C1 segment of cervical spinal cord (tissue), 14 donors: ENCODE measurements at places on chromosomes 3 and 15.

DNA sequence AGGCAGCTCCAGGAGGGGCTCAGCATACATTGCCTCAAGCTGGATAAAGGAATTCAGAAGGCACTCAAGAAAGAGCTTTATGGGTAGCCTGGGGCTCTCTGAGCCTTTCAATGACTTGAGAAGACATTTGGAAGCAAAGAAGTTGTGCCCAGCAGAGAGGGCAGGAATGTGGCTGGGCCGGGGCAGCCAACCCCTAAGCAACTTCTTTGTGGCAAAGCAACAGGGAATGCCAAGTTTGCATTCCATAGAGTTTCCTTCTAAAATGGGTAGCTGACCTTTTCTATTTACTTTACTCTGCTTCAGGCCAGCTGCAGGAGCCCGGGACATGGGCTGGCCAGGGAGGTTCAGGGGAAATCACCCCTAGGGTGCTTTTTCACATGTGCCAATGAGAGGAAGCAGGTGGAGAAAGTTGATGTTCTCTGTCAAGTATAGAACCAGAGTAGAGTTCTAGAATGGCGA lies 45.6 kb downstream of the CCDC12 start:
- DNase-seq = no peak

GRCh38 chr3:174716956-174717505 lies 142.1 kb upstream of the NAALADL2 start:
- no peak for DNase-seq

GRCh38 chr15:90765966-90766365 lies 48.8 kb downstream of the BLM start:
- DNase-seq = no peak

- DNase-seq = no peak
Measured at GRCh38 chr15:96358821-96359615, 28.5 kb downstream of the NR2F2 start.

DNA sequence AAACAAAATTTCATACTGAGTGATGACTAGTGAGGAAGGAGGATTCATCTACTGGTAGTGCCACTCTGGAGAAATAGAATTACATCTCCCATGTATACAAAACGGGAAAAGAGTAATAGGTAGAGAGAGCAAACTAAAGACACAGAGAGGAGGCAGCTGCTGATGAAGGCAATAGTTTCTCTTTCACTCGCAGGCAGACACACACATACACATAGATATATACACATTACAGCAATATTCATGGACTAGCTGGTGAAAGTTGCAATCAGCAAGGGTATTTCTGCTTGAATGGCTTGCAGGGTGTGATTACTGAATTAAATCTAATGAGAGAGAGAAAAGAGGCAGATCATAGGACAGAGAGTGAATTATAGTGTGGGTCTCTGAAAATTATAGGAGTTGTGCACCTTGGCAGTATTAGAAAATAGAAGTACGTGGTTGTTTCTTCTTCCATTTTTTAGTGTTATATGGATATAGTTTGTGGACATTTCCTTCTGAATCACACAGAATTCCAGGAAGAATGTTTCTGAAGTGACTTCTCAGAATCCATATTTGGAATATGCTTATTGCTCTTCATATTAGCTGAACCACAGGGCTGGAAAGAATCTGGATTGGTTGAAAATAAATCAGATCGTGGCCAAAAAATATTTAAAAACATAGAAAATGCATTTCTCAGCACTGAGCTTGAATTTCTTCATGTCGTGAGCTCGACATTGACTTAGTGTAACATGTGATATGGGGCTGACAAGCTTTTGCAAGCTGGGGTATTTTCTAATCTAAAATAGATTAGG lies 991.2 kb downstream of the TUSC7 start:
- DNase-seq = no peak

- DNase-seq = no peak
Measured at GRCh38 chr15:58043192-58043903, 22.2 kb downstream of the ALDH1A2 start.

DNA sequence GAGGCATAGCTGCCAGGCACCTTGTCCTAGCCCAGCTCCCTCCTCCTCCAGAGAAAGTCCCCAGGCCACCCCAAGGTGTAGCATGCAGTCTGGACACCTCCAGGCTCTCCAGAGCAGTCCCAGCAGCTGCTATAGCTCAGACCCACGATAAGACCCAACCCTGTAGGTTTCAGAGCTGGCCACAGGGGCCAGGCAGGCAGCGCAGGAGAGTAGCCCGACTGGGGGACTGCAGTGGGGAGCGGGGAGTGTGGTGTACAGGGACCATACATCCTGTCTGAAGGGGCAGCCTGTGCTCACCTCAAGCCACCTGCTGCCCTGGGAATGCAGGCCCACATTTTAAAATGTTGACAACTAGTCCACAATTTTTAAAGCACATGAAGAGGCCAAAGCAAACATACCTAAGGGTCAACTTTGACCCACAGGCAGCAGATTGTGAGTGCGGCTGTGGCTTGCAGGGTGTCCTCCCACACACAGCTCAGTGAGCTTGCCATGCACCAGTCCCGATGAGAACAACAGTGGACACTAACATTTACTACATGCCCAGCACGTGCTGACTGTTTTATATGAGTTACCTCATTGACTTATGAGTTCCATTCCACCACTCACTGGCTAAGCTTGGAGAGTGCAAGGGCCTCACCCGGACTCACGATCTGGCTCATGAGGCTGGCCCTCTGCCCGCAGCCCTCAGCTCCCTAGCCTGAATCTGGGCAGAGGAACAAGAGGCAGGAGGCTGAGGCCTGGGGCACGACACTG lies 81.4 kb downstream of the DNAJB8 start:
- DNase-seq = no peak

DNA sequence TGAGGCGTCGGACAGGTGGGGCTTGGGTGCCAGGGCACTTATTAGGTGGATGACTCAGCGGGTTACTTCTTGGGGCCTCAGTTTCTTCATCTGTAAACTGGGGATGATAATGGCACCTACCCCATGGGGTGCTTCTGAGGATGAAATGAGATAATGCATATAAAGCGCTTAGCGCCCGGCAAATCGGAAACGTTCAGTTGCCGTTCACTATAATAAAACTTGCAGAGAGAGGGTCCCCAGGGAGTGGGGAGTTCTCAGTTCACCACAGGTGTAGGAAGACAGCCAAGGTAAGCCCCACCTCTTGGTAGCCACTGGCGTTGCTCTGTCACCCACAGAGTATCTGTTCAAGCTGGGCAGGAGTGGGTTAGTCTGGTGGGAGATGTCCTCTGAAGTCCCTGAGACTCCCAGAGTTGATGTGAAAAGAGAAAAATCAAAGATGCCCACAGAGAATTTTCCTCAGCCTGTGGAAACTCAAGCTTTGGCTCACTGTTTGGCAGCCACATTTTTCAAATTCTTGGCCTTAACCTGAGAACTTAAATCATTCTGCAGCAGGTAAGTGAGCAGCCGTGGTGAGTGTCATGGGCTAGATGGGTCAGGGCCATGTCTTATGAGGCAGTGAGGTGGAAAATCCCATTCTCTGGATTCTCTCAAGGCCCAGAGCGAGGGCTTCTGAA lies 221.5 kb upstream of the BHLHE40 start:
- no peak for DNase-seq

DNA sequence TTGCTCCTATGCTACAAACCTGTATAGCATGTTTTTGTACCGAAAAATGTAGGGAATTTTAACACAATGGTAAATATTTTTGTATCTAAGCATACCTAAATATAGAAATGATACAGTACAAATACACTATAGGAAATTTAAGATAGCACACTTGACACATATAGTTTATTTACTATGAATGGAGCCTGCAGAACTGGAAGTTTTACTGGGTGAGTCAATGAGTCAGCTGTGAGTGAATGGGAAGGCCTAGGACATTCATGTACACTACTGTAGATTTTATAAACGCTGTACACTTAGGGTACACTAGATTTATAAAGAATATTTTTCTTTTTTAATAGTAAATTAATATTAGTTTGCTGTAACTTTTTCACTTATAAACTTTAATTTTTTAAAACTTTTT lies 707.7 kb upstream of the EPHA6 start:
- DNase-seq = no peak

DNA sequence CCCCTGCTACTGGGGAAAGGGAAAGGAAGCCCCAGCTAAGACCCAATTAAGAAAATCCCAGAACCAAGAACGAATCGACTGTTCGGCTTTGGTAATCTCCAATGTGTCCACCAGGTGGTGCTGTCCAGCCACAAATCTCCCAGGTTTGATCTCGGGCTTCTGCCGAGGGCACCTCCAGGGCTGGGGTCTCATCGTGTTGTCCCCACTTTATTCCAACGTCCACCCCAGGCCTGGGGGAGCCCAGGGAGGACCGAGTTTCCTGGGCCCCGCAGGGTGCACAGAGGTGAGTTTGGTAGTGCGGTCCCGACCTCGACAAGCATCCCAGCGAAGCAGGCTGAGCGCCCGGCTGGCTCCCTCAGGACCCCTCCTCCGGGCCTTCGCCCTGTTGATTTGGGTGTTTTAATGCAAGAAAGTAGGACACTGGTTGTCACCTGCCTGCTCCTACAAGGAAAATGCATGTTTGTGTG lies 185.1 kb downstream of the GOLGA6L6 start:
- DNase-seq = no peak

GRCh38 chr15:83651541-83651940 lies 2.4 kb upstream of the ADAMTSL3 start:
- no peak for DNase-seq

GRCh38 chr3:57126244-57126643 lies 38.9 kb downstream of the IL17RD start:
- no peak for DNase-seq

GRCh38 chr3:195796795-195797194 lies 14.9 kb downstream of the MUC4 start:
- DNase-seq = no peak

DNA sequence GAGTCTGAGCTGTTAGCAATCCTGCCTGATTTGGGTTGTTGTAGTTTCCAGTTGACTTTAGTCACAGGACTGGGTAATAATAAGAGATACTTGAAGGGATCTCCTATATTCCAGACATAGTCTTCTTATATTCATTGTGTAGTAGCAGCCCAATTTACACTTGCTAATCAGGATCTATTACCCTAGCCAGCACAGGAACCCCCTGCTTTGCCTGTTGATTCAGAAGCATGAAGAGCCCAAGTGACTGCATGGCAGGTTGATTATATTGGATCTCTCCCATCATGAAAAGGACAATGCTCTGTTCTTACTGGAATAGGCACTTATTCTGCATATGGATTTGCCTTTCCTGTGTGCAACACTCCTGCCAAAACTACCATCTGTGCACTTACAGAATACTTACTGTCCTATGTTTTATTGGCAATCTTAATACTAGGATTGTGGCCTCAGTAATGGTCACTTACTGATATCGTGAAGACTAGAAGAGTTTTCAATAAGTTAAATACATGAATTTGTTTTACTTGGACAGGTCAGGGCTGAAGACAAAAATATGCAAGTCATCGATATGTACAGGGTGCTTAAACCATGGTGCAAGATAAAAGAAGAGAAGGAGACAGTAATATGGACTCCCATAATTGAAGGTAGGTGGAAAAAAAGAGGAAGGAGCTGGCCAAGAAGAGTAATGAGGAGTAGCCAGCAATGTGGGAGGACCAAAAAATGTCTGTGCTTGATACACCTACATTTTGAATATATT lies 304.1 kb downstream of the MCTP2 start:
- DNase-seq = no peak

GRCh38 chr3:159169828-159170227 lies 368.0 kb downstream of the MFSD1 start:
- no peak for DNase-seq

DNA sequence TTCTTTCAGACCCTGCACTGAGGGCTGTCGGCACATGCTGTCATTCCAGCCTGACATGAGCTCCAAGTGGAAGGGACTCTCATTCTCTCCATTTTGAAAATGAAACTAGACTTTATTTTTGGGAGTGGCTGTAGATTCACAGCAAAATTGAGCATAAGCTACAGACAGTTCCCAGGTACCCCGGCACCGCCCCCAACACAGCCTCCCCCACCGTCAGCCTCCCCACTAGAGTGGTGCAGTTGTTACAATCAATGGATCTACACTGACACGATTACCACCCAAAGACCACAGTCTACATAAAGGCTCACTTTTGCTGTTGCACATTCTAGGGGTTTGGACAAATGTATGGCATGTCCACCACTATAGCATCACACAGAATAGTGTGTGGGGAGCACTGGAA lies 29.5 kb upstream of the FGD5 start:
- no peak for DNase-seq

DNA sequence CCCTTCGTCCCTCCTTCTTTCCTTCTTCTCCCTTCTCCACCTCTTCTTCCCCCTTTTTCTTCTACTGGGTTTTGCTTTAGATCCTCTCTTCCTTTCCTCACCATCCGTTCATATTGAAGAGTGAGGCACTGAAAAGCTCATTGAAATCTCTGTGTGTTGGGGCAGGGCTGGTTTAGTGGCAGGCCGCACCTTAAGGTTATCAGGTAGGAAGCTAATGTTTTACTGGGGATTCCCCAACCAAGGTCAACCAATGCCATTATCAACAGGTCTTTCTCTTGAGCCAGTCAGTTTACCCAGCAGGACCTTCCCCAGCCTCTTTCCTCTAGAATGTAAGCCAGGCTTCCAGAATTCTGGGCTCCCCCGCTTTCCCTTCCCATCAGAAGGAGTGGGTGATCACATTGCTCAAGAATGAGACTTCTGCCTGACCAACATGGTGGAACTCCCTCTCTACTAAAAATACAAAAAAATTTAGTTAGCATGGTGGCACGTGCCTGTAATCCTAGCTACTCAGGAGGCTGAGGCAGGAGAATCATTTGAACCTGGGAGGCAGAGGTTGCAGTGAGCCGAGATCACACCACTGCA lies 11.5 kb upstream of the VPS8 start:
- DNase-seq = no peak

DNA sequence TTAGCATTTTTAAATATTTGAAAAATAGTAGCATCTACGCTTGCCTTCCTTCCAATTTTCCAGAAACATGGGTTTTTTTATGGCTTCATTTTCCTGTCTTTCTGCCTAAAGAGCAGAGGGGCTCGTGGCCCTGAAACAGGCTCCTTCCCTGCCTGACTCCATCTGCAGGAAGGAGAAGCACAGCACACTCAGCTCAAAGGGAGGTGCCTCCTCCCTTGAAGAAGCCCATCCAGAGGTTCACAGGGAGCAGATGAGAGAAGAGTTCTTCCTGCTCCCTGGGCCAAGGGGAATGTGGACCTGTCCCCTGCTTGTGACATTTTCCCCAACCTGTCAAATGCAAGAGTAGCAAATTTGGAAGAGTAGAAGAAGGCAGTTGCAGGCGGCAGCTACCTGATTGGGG lies 55.8 kb downstream of the BBX start:
- no peak for DNase-seq

DNA sequence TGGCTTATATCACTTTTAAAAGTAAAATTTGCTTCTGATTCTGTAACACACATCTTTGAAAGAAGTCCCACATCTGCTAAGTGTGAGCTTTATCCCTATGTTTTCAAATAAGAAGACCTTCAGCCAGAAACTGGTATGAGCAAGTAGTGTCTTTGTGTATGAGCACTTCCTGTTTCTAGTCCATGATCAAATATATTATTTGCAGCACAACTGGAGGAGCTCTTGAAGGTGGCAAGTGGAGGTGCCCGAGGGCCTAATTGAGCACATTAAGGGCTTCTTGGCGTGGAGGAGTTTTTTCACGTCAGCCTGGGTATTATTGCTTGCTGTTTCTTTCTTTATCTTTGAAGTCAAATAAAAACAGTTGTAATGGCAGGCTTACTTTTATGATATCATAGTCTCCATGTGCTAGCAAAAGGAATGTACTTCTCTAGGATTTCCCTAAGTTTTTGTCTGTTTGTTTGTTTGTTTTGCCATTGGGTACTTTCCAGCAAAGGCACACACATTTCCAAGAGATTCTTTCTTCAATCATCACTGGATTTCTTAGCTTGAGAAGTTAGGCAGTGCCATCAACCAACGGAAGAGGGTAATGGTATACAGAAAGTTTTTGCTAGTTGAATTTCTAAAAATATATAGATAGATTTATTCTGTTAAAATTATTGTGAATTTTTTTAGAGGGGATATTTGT lies 68.1 kb downstream of the MEIS2 start:
- no peak for DNase-seq
